ENCODE measurements at places on chromosomes 7 and 10.

DNA sequence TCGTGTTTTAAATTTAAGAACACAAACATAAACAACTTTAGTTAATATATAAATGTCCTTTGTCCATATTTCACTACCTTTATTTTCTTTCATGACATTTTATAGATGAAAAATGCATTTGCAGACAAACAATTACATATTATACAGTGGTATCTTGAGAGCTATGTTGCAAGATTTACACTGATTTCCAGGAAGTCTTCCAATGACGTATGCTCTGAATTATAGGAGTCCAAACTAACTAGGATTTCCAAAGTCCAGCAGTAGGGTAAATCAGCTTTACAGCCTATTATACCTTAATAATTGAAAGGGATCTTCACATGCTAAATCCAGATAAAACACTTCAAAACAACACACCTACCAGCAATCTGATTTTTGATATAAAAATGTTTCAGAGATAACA, 69.4 kb downstream of the HYCC1 start:
- no peak for DNase-seq

- DNase-seq, result no peak
These were observed 482.6 kb upstream of the SEMA3A start for GRCh38 chr7:84677117-84677732.

DNA sequence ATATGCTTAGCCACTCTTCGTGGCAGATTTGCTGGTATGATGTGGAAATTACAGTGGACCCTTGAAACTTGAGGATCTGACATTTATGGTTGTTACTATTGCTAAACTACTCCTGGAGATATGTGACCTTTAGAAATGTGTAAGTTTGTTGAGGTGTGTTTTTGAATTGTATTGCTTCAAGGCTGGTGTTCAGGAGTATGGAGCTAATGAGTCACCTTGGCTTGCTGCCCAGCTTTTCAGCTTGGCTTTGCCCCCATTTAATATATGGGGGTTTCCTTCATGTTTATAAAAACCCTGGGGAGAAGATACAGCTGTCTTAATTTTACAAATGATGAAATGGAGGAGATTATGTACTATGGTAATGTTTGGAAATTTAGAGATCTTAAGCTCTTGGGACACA, 11.6 kb downstream of the HBP1 start:
- no peak for DNase-seq

DNA sequence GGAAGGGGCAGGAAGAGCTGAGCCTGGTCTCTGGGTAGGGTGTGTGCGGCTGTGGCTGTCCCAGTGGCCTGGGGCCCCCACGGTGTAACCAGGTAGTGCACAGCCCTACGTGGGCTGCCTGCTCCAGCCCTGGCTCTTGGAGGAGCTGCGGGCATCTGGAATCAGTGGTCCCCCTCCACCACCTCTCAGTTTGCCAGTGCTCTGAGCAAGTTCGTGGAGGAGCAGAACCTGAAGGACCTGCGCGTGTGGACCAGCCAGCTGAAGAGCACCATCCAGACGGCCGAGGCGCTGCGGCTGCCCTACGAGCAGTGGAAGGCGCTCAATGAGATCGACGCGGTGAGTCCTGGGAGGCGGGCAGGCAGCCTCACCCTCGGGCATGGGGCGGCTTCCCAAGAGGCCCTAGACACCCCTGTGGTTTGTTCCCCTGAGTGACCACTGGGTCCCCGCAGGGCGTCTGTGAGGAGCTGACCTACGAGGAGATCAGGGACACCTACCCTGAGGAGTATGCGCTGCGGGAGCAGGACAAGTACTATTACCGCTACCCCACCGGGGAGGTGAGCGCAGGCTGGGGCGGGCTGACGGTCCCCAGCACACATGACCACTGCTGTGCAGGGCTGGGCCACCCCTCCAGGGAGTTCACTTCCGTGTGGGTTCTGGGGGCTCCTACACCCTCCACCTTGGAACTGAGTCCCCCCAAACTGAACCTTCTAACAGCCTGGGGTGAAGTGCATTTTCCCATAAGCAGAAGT, 18.6 kb downstream of the PFKFB3 start:
- no peak for DNase-seq

GRCh38 chr10:15360566-15360965, 10.5 kb downstream of the FAM171A1 start:
- no peak for DNase-seq

- DNase-seq, result no peak
These were observed 291.6 kb downstream of the RNLS start for GRCh38 chr10:88291289-88292184.

DNA sequence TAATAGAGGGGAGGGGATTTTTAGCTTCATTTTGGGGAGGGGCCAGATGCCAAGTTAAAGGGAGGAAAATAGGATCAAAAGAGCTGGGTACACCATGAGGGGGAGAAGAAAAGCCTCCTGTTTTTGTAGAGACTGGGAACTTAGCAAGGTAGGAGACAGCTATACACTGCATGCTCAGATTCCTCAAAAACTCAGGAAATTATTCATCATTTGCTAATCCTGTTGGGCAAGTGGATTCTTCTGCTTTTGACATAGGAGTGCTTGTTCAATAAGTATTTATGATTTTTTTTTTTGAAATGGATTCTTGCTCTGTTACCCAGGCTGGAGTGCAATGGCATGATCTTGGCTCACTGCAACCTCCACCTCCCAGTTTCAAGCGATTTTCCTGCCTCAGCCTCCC, 73.4 kb downstream of the LYZL2 start:
- no peak for DNase-seq

GRCh38 chr10:52653263-52653909, 119.2 kb downstream of the MBL2 start:
- no peak for DNase-seq

DNA sequence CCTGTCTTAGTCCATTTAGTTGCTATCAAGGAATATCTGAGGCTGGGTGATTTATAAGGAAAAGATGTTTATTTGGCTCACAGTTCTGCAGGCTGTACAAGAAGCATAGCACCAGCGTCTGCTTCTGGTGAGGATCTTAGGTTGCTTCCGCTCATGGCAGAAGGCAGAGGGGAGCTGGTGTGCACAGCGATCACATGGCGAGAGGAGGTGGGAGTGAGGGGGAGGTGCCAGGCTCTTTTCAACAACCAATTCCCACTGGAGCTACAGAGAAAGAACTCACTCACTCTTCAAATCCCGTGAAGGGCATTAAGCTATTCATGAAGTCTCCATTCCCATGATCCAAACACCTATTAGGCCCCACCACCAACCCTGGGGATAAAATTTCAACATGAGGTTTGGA, 371.6 kb downstream of the SH2D4B start:
- DNase-seq, result no peak

DNA sequence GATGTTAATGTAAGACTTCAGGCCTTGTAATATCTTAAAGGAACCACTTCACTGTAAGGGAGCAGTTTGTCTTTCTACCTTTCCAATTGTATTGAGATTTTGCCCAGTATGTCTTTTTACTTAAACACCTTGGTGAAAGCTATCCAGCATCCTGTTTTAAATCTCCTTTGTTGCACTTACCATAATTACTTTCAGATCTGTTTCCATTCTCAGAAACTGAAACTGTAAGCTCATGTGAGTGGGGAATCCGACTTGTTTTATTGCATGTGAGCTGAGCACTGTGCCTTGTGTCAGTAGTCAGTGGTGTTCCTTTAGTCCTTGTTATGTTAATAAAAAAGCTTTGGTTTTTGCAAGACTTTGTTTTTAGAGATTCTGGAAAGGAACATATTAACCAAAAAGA, 42.2 kb downstream of the BMPR1A start:
- DNase-seq, result no peak

DNA sequence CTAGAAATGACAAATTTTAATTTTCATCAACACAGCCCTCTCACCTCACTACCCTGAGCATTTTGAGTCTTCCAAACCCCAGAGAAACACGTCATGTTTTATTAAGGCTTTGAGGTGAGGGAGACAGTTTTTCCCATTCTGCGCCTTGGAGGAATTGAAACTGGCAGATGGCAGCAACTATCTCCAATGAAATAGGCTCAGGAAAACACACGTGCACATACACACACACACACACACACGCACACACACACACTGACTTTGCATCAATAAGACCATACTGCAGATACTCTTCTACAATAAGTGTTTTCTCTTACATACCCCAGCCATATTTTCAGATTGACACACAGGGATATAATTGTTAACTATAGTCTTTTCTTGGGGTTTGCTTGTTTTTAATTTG, 3.2 kb upstream of the SFTPA2 start:
- DNase-seq, result no peak

GRCh38 chr7:36227223-36227622, 74.2 kb downstream of the EEPD1 start:
- DNase-seq, result no peak

GRCh38 chr7:50481867-50482266, 31.7 kb upstream of the FIGNL1 start:
- DNase-seq, result no peak

DNA sequence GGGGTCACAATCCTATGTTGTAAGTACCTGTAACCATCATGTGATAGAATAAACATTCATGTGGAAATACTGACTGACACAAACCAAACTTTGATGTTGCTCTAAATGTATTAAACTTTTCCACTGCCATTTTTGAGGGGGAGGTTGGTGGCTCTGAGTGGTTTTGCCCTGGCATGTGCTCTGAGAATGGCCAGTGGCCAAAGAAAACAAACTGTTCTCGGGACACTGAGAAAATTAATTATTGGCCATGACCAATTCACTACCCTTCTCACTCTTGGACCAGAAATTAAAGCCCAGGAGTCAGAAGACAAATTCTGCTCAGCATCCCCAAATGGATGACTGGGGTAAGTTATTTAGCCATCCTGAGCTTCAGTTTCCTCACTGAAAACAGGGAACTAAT, 195.9 kb downstream of the XPNPEP1 start:
- no peak for DNase-seq

DNA sequence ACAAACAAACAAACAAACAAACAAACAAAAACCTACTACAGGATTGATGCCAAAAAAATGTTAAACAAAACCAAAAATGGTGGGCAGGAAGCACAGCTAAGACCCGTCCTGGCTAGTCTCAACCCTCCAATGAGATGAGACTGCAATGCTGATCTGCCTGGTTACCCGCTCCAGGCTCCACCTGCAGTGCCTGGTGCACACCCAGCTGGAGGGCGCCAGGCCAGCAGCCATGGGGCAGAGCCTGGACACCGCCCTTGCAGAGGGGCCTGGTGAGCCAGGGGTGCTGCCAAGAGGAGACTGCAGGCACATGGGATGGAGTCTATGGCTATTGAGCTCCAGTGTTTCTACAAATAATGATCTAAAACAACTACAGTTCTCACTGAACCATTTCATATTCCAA, 107.0 kb downstream of the LARP4B start:
- DNase-seq, result no peak

GRCh38 chr10:29698773-29699490, 64.2 kb upstream of the SVIL start:
- no peak for DNase-seq

DNA sequence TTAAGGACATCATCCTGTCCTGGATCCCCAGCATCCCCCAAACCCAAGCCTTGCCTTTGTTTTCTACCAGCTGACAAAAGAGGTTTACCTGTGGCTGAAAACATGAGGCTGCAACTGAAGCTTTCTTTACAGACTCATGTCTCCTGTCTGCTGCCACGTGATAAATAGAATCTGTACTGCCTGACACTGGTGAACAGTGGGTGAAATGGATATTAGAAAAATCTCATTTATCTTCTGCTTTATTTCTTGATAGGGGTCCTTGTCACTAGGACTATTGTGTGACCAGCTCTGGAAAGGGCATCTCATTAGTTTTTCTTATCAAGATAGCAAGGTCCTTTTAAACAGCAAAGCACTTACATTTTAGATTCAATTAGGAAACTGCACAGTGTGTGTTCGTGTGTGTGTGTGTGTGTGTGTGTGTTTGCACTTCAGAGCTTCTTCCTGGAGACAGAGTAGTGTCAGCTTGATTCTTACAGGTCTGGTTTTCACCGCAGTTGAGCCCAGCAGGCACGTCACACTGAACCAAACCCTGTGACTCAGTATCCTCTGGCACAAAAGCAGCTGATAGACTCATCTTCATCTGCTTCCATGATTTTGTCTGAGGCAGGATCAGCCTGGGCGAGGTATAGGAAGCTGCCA, 373.5 kb upstream of the CELF2 start:
- no peak for DNase-seq

DNA sequence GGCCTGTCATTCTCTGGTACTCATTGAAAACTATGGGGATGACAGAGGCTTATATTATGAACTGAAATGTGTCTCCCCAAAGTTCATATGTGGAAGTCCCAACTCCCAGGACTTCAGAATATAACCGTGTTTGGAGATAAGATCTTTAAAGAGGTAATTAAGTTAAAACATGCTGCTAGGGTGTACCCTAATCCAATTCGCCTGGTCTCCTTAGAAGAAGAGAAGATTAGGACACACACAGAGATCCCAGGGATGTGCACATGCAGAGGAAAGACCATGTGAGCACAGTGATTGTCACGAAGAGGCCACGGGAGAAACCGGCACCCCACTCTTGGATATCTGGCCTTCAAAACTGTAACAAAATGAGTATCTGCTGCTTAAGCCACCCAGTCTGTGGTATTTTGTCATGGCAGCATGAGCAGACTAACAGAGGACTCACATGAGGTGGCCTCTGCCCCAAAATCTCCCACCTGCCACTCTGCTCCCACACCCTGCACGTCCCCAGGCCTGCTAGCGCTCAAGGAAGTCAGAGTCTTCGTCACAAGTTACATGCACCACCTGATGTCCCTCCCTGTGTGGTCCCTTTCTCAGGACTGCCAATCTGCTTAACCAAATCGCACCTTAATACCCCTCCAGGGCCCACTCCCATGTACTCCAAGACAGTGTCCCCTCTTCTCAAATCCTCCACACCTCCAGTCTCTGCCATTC, 26.8 kb downstream of the PLAC9 start:
- DNase-seq, result no peak

DNA sequence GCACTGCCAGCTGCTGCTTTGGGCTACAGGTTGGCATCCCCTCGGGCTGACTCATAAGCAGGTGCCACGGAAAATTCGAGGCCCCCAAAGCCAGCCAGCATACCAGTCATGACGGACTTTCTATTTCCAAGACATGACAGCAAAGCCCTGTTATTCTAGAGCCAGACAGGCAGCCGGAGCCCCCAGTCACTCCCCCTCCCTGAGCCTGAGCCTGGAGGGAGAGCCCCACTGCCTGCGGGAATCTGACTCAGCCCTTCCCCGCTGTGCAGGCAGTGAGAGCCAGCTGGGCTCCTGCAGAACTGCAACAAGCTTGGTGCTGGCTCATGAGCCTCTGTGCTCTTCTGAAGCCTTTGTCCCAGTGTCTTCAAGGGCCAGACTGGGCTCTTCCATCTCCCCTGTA, 15.8 kb downstream of the BTBD16 start:
- no peak for DNase-seq

- no peak for DNase-seq
These were observed 15.3 kb upstream of the RSU1 start for GRCh38 chr10:16832351-16833080.

DNA sequence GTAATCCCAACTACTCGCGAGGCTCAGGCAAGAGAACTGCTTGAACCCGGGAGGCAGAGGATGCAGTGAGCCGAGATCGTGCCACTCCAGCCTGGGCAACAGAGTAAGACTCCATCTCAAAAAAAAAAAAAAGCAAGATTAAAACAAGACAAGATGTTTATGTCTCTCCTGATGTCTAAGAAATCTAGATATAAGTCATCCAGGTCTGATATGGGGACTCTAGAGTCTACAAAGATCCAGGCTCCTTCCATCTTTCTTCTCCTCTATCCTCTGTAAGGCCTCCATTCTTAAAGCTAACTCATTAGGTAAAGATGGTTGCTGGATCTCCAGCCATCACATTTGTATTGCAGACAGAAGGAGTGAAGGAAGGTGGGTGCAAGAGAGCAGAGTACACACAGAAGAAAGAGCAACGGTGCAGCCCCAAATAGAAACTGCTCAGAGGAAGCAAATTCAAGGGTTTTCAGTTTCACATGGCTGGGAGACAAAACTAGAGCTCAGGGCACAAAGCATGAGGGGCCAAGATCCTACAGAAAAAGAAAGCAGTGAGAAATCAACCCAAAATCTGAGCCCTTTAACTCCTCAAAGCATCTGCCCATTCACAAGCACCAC, 57.6 kb downstream of the USP6NL start:
- DNase-seq, result no peak
